Stimulated activated naive CD8-positive, alpha-beta T cell treated with anti-CD3 and anti-CD28 coated beads, Interleukin-15, Interleukin-2, amounts not matched to agents 100 U/mL and 50 U/mL, for 24 hours (primary cell): ENCODE measurements at places on chromosomes 16 and 17.
A peak's percentile ranks its signal among the peaks of the same experiment; 100 is the strongest.

GRCh38 chr16:751152-752006 lies 9.2 kb upstream of the MSLN start:
- DNase-seq, result no peak

DNA sequence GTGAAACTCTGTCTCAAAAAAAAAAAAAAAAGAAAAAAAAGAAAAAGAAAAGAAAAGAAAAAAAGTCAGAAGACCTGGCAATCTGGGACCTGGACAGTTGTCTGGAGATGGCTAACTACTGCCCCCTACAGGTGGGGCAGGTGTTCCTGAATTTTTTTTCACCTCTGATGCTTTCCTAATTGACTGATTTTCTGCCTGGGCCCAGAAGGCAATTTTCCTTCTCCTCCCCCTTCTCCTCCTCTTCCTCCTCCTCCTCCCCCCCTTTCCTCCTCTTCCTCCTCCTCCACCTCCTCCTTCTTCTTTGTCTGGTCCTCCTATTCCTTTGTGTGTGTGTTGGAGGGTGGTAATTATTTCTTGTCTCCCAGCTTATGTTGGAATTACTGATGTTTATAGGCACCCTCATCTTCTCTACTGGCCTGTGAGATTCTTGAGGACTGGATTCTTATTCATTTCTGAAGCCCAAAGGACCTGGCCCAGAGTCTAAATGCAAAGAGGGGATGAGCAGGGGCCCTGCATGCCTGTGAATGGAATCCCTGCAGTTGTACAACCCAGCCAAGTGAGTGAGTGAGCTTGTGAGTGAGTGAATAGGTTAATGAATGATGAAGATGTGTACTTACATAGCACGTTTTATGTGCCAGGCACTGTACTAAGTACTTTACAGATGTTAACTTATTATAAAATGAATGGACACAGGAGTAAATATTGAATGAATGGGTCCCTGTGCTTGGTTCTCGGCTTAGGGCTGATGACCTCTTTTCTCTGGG lies 26.9 kb downstream of the IRX5 start:
- DNase-seq, result peak; percentile 37

GRCh38 chr17:48241131-48241591 lies 133.6 kb downstream of the SNX11 start:
- DNase-seq, result peak; percentile 20

DNA sequence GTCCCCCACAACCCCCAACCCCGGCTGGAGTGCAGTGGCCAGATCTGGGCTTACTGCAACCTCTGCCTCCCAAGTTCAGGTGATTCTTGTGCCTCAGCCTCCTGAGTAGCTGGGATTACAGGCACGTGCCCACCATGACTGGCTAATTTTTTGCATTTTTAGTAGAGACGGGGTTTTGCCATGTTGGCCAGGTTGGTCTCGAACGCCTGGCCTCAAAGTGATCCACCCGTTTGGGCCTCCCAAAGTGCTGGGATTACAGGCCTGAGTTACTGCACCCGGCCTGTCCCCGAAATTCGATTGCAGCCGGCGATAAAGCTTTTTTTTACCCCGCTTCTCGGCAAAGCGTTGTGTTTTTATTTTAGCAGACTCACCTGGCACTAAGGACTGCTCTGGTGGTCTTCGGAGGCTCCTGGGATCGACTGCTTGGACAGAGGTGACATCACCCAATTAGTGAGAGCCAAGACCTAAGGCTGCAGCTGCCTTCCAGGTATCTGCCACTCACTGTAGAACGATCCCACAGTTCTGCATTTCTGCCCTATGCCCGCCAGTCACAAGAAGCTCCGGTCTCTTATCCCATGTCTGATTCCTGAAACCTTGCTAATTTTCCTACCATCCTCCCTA lies 82.2 kb upstream of the ARL4D start:
- DNase-seq, result no peak

DNA sequence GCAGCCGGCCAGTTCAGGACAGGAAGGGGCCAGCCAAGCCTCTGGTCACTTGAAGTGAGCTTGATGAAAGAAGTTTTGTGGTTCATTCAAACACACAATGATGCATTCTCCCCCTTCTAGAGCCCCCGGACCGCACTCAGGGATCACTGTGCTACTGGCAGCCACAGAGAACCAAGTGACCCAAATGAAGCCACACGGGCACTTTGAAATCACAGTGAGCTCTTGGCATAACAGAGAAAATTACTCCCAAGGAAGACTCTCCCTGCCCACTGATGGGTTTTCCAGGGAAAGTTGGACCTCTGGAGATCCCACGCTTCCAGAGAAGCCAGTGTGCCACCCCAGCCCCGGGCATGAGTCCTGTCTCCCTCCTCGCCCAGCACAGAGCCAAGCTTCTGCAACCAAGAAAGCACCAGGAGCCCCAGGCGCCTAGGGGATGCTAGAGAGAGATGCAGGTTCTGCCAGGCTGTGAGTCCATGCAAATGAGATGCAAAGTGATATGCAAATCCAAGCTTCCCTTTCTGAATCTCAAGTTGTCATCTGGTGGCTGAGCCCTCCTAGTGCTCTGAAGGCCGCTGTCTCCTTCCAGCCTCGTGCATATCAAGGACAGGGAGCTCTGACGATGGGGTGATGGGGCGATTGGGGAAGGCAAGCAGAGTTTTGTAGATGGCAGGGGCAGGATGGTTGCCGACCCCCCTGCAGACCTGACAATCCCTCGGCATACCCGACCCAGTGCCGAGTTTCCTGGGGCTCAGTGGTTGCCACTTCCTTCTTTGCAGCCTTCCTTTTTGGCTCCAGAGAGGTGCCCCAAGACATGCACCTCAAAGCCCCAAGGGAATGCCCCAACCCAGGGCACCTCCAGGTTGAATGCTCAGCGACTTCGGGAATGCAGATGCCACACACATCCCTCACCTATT lies 59.7 kb upstream of the TNRC6C start:
- DNase-seq, result no peak

- peak; percentile 28 for DNase-seq
Measured at GRCh38 chr17:77106874-77107358, 33.9 kb upstream of the SEC14L1 start.

DNA sequence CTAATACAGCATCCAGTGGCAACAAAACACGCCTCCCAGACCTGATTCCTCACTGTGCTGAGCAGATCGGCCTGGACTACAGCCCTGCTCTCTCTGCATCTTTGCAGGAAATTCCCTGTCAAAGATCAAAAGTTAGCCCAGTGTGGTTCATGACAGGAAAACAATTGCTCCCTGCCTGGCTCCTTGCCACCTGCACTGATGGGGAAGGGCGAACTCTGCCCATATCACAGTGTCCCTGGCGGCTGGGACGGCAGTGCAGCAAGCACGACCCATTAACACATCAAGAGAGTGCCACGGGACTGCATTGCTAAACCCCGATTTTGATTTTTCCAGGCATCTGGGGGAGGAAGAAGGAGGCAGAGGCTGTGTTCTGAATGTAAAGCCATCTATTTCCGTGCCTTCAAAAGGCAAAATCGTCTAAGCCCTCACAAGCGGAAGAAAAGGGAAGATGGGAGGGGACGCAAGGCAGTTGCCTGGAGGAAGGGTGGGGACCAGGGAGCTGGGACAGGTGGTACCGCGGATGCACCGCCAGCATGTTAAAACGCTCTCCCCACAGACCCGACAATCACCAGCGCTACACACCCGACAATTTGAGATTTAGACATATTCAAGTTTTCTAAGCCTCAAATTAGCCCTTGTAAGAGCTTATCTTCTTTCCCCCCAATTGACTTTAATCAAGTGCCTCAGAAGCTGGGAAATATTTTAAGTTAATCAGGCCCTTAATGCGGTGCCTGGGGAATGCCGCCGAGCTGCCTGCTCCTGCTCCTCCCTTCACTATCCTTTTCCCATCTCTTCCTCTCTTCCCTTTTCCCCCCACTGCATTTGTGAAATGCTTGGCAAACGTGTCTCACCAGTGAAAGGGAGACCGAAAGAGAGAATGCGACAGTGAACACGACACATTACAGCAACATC lies 238.8 kb upstream of the CDH5 start:
- no peak for DNase-seq

- no peak for DNase-seq
Measured at GRCh38 chr16:62596584-62596983, 560.3 kb upstream of the CDH8 start.

GRCh38 chr16:17177959-17178905 lies 292.5 kb downstream of the XYLT1 start:
- DNase-seq, result no peak

GRCh38 chr16:1126044-1126443 lies 26.9 kb upstream of the CACNA1H start:
- no peak for DNase-seq

DNA sequence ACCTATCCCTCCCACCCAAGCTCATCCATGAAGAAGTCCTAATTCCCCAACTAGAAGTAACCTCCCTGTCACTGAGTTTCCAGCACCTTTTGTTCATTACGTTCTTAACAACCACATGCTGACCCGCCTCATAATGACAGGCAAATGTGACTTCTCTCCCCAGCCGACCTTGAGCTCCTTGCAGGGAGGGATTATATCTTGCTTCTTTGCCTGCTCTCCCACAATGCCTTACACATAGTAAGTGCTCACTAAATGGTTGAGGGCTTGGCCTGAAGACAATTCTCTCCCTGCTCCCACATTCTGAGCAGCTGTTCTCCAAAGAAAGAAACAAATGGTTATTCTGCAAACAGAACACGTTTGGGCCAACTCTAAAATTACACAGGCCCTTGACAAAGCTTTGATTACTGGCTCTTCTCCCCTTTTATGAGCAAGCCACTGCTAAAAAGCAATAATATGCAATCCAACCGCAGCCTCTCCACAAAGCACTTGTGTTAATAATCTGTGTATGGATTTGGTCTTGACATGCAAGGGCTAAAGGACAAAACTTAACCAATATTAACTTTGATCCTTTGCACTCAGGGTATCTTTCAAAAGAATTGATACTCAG lies 23.2 kb downstream of the SLC39A11 start:
- DNase-seq, result no peak

DNA sequence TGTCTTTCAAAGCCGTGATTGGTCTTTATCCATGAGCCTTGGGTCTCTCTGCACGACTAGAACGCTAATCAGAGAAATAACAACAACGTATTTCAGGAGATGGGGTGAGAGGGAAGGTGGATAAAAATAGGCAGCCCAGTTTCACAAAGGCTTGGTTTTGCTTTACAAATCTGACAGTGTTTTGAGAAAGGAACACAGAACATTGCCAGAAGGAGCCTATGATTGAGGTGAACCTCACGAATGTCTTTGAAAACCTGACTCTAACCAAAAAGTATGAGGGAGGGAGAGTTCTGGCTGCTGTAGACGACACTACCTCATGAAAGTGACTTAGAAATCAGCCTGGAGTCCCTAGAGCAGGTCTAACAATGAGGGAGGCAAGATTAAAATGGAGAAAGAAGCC lies 38.0 kb upstream of the NOL11 start:
- no peak for DNase-seq

GRCh38 chr17:39671651-39672521 lies 3.6 kb downstream of the PNMT start:
- DNase-seq, result peak; percentile 24

DNA sequence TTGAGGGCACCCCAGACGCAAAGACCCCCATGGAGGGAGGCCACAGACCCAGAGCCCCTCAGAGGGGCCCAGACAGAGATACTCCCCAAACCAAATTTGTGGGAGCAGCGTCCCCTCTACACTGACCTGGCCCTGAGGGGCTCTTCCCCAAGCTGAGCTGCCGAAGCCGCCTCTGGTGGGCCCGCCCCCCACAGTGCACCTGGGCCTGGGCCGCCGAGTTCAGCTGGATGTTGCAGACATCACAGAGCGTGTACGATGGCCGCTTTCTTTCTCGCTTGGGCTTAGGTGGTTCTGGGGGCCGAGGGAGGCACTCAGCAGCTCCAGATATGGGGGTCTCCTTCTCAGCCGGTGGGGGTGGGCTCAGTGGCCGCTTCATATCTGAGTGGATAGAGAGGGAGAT lies 12.3 kb upstream of the C17orf113 start:
- DNase-seq, result no peak

GRCh38 chr17:78266771-78267170 lies 35.3 kb downstream of the TMEM235 start:
- no peak for DNase-seq

DNA sequence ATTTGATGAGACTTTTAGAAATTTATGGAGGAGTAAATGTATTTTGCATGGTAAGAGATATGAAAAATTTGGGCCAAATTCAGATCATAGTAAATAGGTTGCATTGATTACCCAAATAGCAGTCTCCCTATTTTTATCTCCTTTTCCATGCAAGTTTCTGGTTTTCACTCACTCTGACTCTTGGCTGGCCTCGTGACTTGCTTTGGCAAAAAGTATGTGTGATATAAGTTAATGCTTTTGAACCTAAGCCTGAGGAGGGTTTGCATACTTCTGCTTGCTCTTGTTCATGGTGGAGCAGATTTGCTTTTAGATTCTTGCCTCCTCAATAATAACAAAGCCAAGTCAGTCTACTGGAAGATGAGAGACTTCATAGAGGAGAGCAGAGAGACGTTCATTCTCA lies 1045.9 kb upstream of the CDH8 start:
- no peak for DNase-seq

GRCh38 chr16:80294172-80294571 lies 246.6 kb upstream of the DYNLRB2 start:
- DNase-seq, result no peak

GRCh38 chr17:61063528-61063927 lies 336.1 kb upstream of the TBX2 start:
- DNase-seq, result no peak

- DNase-seq, result no peak
Measured at GRCh38 chr17:34598161-34598776, 18.9 kb downstream of the TMEM132E start.

GRCh38 chr16:4401094-4401501 lies 15.3 kb downstream of the CORO7 start:
- DNase-seq, result no peak

GRCh38 chr17:15456972-15457722 lies 10.3 kb downstream of the CDRT4 start:
- no peak for DNase-seq

DNA sequence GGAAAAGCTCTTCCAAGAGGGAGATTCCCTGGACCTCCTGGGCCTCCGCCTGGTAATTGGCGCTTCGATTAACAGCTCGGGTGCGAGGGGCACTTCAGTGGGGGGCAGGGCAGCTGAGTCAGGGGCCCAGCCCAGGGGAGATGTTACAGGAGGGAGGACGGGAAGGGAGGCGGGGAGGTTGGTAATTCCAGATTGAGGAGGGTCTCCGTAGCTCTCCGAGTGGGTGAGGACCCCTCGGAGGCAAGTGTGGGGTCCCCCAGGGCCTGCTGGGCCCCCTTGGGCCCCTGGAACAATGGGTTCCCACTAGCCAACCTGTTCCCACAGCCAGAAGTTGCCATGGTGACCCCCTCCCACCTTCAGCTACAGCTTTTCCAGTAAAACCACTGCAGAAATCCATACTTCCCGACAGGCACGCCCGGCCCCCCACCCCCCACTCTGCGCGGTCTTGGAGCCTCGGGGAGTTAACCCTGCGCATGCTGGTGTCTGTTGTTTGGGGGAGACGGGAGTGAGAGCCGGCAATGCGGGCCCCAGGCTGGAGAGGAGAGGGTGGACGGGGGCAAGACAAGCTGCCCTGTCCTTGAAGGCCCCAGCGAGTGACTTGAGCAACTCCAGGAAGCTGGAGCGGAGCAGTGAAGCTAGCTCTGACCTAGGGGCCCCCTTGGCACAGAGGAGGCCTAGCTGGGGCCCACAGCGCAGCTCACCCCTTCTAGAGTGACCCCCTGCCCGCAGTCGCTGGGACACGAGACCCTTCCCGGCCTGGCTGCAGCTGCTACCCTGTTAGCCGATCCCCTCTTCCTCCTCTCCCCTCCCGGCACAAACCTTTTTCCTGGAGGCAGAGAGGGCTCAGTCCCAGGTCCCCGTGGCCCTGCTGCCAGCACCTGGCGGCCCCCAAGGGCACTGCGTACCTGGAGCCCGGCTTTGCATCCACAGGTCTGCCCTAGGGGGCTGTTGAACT lies 37.8 kb downstream of the TMEM235 start:
- DNase-seq, result no peak
